ENCODE measurements at places on chromosomes 7 and 10. TPM values are rescaled to one million over a fixed set of nuclear protein-coding genes. Genes with fewer than 3 reads are reported as not detected.

- DNase-seq, result no peak
Measured at GRCh38 chr10:49784681-49785080, 22.6 kb upstream of the OGDHL start.

DNA sequence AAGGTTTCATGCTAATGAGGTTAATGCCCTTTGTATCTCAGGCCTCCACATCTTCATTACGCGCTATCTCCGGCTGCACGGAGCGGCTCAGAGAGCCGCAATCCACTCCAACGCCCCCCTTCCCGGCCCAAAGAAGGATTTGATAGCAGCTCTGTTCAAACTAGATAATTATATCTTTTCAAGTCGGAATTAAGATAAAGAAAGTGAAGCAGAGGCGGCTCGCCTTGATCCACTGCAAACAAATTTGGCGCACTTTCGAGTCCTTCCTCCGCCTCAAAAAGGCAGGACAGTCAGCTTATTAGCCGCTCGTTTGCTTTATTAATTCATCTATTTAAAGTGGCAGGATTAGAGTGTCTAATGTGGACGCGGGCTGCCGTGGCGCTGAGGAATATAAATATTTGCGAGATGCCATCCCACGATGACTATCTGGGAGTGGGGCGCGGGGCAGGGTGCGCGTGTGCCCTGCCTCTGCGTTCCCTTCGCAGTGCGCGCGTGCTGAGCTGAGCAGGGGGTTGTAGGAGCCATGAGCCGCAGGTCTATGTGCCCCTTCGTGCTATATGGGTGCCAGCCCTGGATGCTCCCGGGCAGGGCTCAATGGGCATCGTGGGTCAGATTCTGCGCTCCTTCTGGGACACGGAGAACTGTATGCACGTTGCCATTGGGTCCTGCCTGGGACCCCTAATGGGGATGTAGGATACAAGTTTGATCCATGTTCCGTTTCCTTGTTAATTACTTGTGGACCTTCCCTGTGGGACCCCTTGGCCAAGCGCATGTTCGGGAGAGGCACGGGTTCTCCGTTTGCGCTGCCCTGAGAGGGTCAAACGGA lies 9.0 kb downstream of the EMX2 start:
- DNase-seq, result no peak

- peak; percentile 68 for DNase-seq
Measured at GRCh38 chr7:133051066-133051465, 30.8 kb downstream of the CHCHD3 start.

GRCh38 chr10:21092683-21093524 lies 195.8 kb upstream of the NEBL start:
- DNase-seq, result no peak

DNA sequence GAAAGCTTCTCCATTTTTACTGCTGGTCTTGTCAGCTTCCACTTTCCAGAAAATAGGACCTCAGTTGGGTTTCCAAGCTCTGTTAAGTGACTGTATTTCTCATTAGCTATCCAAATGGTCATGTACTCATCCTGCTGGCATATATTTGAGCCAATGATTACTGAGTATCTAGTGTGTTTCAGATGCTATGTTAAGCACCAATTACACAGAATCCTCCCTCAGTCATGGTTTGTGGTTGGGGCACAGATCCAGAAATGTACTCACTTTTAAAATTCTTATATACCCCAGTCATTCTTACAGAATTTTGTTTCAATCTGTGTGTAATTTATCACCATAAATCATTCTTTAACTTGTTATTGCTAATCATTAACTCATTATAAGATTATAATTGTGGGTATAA lies 362.3 kb upstream of the MTPN start:
- no peak for DNase-seq

YKT6 gene
- total RNA-seq, result 163 TPM

DNA sequence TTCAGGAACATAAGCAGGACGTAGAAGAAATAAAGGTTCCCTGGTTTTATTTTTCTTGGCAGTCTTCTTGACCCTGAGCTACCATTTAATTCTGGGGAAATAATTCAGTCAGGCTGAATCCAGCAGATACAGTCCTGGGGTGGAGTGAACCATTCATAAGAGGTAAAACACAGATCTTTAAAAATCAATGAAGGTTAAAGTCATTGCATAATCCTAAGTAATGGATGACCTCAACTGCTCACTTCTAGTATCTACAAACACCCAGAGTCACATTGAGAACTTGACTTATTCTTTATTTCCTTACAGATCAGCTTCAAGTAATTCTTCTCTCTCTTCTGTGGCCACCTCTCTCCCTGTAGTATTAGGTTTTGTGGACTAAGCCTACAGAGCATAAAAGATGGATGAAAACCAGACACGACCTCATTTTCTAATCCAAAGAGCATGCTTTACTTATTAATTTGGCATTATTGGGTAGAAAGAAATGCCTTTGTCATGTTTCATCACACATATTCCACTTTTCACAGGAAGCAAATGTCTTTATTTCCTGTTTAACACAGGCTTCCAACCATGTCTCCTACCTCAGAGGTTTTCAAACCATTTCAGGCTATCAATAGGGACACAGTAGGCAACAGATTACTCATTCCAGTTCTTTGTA lies 182.3 kb upstream of the IMMP2L start:
- no peak for DNase-seq

OR2A1 gene
- total RNA-seq, result not detected

- DNase-seq, result no peak
Measured at GRCh38 chr7:136692221-136692620, 176.2 kb upstream of the CHRM2 start.

- DNase-seq, result no peak
Measured at GRCh38 chr7:158422196-158422886, 165.3 kb downstream of the PTPRN2 start.

- no peak for DNase-seq
Measured at GRCh38 chr10:6082496-6083395, 6.1 kb upstream of the RBM17 start.

SPOCK2 gene
- 0.05 TPM for total RNA-seq

PRLHR gene
- not detected for total RNA-seq

COL13A1 gene
- 0.11 TPM for total RNA-seq

FAM25G gene
- not detected for total RNA-seq

DNA sequence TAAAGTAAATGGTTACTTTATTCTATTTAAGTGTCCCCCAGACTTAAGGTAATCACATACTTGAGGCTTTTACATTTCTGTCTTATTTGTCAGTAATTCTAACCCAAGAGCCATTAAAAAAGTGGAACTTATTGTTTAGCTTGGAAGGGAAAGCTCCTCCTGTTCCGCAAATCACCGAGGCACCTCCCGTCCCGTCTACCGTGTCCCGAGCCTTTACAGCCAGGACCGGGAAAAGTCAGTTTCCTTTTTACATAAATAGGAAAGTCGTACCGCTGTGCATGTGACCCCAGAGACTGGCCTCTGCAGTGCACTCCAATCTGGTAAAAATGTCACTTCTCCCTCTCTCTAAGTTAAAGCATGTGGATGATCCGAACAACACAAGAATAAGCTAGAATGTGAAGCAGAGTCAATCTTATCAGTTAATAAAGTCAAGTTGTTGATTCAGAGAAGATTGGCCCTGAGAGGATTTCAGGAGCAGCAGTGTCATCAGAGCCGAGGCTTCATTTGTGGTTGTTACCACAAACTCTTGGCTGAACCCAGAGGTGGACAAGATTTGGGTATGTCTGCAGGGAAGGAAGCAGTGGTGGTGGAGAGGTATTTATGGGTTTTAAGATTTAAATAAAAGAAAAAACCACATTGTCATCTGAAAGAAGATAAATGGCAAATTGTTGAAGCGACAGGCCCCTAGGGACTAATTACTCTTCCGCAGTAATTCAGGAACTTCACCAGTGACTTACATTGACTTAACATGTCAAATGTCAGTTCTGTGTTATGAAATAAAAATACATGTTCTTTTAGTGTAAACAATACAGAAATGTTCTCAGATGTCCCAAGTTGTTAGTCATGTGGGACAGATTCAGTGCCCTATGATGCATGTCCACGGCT lies 316.6 kb upstream of the ZNF32 start:
- DNase-seq, result no peak

DNA sequence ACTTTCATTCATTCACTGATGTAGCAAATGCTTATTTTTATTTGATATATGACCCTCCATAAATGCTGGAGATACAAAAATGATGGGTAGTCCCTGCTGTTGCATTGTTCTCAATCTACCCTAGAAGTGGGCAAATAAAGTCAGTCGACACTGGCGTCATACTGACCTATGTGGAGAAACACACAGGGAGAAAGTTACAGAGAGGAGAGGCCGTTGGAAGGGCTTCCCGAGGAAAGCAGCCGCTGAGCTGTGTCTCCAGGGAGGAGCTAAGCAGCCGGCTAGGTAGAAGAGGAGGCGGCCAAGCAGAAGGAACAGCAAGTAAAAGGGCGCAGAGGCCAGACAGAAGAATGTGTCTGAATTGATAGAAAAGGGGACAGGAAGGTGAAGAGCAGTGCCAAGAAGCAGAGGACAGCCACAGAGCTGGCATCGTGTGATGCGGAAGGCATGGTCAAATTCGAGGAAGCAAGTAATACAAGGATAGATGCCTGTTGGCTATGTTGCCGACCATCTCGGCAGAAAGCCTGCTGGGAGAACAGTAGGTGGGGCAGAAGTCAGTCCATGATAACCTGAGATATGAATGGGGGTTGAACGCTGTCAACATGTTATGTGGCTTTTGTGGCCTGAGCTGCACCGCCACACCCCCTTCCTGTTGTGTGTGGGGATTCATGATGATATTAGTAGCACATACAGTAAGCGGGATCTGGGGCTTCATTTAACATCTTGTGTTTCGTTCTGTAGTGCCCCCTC lies 25.9 kb downstream of the ST8SIA6 start:
- DNase-seq, result no peak

GRCh38 chr7:76086070-76086469 lies 38.2 kb downstream of the MDH2 start:
- DNase-seq, result no peak

DNA sequence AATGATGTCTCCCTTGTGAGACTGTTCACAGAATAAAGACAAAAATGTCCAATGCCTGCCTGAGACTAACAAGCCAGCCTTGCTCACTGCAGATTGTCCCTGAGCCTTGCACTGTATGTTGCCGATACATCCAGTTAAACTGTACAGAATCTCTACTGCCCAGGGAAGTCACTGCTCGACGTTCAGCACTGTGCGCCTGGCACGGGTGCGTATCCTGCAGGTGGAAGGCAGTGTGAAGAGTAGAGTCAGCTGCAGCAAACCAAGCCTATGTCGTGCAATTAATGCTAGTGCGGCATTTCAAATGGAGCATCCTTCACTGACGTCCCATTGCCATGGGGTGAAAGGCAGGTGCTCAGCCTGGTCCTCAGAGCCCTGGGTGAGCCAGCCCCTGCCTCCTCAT lies 132.9 kb downstream of the TNS3 start:
- no peak for DNase-seq
